ENCODE measurements at places on chromosomes 1 and 21.

DNA sequence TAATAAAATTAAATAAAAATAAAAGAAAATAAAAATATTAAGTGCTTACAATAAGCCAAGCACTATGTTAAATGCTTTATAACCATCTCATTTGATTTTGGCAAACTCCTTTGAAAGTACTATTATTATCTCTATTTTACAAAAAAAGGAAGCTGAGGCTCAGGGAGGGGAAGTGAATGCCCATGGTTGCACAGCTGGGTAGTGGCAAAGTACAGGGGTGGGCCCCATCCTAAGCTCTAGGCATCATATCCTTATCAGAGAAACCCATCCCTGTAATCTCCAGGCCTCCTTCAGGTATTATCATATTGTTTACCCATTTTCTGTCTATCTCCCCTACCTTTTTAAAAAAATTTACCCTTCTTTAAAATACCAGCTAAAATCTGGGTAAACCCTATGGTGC, 2.3 kb upstream of the MED18 start:
- DNase-seq = no peak

GRCh38 chr1:192809307-192810252, 741 bp downstream of the RGS2 start:
- no peak for DNase-seq

- no peak for DNase-seq
Measured at GRCh38 chr21:14482165-14482564, 64.0 kb downstream of the SAMSN1 start.

DNA sequence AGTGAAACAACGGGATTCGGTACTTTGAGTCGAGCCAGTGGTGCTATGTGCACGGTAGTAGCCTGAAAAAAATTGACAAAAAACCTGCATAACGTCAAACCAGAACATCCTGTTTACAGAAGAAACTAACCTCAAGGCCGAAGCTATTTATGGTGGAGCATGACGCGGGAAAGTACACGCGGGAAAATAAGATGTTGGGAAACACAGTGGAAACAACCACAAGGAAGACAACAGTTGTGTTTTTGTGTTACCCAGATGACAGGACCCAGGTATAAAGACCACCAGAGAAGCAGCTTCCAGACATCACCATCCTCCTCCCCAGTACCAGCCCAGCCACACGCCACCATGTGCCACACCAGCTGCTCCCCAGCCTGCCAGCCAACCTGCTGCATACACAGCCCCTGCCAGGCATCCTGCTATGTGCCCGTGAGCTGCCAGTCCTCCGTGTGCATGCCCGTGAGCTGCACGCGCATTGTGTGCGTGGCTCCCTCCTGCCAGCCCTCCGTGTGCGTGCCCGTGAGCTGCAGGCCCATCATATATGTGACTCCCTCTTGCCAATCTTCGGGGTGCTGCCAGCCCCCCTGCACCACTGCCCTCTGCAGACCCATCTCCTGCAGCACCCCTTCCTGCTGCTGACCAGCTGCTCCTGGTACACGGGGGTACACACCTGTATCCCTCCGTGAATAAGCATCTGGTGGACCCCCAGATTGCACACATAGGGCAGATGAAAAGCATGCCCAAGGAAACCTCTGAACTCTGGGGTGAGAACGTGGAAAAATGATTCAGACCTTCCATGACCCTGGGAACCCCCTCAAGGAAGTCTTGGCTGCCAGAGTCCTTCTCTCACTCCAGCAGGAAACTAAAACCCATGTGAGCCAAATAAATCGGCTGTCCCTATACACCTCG, at the start of gene KRTAP12-3:
Gene KRTAP12-3, plus strand, starts transcription at position 298 of the 906 bp plus-strand sequence. Its CDS starts 48 bp downstream, at position 346.
- no peak for DNase-seq

DNA sequence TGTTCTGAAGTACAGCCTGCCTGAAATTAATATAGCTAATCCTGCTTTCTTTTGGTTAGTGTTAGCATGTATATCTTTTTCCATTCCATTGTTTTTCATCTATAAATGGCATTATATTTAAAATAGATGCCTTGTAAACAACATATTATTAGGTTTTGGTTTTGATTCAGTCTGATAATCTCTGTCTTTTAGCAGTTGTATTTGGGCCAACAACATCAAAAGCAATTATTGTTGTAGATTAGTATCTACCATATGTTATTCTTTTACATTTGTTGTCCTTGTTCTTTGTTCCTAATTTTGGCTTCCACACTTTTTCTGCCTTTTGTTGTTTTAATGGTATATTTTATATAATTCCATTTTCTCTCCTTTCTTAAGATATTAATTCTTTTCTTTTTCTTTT, 678.2 kb upstream of the PRMT6 start:
- DNase-seq = no peak
